ENCODE measurements at places on chromosomes 11 and 22.

- DNase-seq = no peak
Observed at GRCh38 chr11:47500121-47500520, 51.2 kb upstream of the RAPSN start.

GRCh38 chr22:38135133-38135706 is 24.7 kb upstream of the BAIAP2L2 start:
- no peak for DNase-seq

DNA sequence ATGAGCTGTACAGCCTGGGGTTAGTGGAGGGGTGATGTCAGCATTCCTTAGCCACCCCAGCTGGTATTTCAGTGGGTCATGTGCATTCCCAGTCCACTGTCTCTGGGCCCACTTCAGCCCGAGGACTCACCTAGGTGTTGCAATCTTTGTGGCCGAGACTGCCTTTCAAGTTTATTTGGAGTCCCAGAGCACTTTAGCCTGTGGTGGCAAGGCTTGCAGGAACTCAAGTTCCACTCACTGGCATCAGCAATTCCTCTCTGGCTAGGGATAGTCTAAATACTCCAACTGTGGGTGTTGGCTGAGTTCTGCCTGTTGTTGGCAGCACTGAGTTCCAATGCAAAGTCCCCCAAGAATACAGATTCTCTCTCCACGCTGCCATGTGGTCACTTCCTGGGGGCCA is 191.6 kb upstream of the PGR start:
- DNase-seq = no peak

DNA sequence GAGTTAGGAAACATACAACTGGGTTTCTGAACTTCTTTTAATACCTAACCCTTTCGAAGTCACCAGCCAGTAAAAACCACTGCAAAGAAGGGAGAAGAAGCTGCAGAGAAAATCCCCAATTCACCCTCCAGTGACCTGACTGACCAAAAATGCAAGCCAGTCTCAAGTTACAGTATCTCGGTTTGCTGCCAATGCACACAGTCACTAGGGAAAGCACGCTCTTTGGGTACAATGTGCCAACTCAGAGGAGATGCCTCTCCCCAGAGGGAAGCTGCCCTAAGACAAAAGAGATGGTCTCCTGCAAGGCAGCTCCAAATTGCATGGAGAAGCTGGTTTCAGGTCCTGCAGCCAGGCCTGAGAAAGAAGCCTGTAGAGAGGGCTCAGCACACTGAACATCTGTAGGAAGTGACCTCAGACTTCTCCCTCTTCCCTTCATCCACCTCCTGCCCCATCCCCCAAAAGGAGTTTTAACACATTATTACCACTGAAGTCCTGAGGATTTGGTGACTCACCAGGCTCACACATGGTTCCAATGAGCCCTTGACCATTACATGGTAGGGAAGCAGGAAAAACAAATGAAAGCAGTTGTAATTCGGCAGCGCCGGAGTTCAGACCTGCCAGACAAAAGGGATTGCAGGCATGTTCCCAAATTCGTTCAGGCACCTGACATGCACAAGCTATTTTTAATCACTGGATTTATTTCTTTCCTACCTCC is 90.1 kb downstream of the ETS1 start:
- DNase-seq = no peak

DNA sequence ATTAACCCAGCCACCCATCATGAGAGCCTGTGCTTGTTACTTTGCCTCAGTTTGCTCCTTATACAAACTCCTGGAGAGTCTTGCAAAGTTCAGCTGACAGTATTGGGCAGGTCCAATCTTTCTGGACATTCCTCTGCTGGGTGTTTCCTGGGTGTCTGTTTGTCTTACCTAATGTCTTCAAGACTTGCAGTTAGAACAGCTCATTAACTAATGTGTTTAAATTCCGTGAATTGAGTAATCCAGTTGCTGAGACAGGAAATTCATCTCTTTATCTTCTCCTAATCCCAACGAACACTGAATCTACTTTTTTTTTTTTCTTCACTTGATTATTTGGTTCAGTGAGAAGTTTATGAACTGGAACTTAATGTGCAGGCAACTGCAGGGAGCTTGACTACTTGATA is 20.6 kb downstream of the BCO2 start:
- DNase-seq = peak; percentile 46

- no peak for DNase-seq
Observed at GRCh38 chr11:43866520-43866919, 14.1 kb upstream of the ALKBH3 start.

GRCh38 chr11:113473983-113474361 is 1.2 kb downstream of the DRD2 start:
- no peak for DNase-seq

DNA sequence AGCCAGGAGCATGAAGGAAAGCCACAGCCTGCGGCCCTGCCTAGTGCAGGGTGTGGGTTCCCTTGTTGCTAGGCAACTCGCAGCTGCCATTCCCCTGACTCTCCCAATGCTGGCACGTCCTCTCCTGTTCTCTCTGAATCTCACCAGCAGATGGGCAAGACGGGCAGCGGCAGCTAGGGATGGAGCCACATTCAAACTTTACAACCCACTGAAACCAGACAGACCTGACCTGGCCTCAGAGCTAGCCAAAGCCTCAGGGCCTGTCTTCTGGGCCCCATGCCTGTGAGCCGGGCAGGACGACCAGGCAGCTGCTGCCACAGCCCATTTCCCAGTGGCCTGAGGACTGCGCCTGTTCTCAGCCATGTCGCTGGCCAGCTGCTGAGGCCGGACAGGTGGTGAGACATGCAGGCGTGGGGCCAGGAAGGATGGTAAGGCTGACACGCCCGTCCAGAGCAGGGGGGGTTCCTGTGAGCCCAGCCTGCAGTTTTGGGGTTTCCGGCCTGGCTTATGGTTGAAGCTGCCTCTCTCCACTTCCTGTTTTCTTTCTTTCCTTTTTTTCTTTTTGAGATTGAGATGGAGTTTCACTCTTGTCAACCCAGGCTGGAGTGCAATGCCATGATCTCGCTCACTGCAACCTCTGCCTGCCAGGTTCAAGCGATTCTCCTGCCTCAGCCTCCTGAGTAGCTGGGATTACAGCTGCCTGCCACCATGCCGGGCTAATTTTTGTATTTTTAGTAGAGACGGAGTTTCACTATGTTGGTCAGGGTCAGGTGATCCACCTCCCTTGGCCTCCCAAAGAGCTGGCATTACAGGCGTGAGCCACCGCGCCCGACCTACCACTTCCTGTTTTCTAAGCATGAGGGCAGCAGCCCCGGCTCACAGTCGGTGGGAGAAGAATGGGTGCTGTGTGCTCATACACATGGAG is 4.1 kb downstream of the SUN2 start:
- no peak for DNase-seq

DNA sequence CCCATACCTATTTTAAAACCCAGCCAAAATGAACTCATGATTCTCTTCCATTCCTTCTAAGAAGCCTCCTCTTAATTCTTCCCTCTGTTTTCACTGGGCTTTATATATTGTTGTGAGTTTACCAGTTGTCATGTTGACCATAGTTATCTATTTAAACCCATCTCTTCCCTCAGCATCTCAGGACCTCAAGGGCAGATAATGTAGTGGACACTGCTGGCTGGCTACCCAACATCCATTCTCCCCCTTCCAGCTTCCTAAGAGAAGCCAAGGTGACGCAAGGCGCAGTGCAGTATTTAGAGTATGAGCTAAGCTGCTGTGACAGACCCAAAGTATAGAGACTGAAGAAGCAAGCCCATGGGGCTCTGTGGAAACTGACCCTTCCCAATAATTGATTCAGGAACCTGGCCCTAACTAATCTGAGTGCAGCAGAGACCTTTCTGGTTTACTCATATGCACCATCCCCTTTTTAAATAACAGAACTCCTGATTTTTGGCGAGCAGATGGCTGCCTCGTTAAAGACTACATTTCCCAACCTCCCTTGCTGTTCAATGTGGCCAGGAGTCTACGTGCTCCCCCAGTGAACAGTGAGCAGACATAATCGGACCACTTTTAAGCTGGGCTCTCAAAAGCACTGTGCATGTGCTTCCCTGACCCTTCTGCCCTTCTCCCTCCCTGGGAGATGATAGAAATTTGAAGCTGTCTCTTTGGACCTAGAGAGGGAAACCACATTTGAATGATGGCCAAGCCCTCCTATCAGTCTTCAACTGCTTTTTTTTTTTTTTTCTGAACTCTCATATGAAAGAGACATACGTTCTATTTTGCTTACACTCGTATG is 28.1 kb upstream of the CREB3L1 start:
- no peak for DNase-seq

DNA sequence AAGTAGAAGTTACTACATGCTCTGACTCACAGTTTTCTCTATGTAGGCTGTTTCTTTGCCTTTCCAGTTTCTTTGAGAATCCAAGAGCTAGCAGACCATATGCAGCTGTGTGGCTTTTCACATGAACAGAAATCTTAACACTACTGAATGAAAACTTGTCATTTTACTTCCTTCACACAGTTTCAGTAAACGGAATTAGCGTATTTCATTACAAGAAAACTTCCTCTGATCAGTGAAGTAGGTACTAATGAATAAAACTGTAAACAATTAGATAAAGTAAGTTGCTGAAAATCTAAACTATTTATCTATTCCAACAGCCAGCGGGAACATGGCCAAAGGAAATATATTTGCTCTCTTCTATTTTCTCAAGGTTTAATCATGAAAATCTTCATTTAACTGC is 953.2 kb downstream of the LRRC4C start:
- no peak for DNase-seq

DNA sequence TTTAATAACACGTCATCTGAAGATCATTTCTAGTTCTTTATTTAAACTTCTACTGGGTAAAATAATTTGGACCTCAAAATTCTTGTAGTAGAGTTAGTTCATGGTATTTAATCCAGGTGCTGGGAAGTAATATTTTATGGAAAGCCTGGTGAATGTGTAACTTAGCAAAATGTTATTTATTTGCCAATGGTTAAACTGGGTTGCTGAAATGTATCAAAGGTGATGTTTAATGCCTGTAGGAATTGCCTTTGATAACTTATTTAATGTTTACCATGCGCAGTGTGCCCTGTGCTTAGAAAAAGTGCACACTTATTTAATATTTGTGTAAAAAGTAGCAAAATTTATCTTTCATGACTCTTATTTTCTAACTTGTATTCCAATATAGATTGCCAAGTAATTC is 11.2 kb downstream of the OR5M11 start:
- DNase-seq = no peak

GRCh38 chr11:95245038-95245437 is 14.0 kb upstream of the SESN3 start:
- DNase-seq = peak; percentile 72

- DNase-seq = no peak
Observed at GRCh38 chr11:12445001-12445400, 67.6 kb downstream of the PARVA start.

DNA sequence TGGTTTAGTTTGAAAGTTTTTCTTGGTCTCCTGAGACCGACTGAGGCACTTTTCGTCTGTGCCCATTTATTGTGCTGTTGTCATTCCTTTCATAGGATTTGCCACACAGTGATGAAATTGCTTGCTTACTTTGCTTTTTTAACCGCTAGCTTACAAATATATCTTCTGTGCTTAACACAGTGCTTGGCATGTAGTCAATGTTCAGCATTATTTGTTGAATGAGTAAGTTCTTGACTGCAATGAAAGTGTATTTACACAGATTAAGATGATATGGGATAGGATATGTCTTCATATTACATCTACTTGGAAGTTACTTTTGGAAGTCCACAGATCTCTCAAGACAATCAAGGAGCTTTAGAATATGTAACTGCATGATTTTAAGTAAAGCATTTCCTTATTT is 91.2 kb downstream of the GRIA4 start:
- DNase-seq = no peak

DNA sequence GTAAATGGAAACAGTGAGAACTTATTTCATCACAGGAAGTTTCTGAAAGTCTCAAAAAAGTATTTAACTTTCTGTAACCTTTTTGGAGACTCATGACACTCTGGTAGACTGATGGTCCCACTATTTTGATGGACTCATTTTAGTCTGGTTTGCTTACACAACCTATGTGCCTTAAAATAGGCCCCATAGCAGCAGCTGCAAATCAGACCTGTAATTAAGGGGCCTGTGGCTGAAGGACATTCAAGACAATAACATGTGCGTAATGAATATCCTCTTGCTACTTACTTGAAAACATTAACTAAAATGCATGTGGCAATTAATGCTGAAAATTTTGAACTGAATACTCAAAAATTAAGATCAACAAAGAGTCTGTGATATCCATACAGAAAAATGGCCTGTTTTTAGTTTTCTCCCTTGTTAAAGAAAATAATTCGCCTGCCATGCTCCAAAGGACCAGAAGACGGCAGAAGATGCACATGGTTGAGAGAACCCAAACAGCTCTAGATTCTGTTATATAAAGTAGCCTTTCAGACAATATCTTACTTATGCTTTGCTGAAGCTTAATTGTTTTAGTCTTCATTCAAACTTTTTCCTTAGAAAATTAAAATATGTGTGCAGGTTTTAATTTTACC is 568.5 kb downstream of the KCNA4 start:
- peak; percentile 19 for DNase-seq

DNA sequence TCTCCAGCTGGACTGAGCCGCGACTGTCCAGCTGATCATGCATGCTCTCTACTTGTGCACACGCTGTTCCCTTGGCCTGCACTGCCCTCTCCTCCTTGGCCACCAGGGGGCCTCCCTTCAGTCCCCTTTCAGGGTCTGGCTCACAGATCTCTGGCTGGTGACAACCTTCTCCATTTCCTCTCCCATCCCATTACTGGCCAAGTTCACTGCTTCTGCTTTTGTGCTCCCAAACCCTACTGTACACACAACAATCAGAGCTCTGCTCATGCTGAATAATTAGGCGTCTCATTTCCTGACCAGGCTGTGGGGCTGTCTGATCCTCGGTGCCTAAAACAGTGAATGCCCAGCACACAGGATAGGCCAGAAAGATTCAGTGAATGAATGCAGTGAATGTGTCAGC is 224.0 kb upstream of the NARS2 start:
- peak; percentile 83 for DNase-seq

DNA sequence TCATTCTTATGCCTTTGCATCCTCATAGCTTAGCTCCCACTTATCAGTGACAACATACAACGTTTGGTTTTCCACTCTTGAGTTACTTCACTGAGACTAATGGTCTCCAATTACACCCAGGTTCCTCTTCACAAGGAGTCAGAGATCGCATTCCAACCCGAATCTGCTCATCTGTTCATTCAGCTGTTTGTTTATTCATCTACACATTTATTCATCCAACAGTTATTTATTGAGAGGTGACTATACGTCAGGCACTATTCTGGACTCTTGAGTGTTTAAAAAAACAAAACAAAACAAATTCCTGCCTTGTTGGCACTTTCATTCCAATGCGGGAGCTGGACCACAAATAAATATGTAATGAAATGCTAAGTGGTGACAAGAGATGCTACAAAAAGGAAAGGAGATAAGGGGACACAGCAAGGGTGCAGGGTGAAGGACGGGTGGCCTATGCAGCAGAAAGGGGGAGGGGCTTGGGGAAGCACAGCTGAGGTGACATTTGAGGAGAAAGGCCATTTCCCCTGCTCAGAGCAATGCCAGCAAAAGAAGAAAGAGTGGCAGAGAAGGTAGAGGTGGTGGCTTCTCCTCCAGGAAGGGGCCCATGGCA is 393.8 kb upstream of the SYN3 start:
- no peak for DNase-seq

- no peak for DNase-seq
Observed at GRCh38 chr11:71214553-71215424, 37.6 kb downstream of the SHANK2 start.

- DNase-seq = no peak
Observed at GRCh38 chr22:49491726-49492125, 335.9 kb downstream of the BRD1 start.

GRCh38 chr11:128704517-128704916 is 10.6 kb downstream of the FLI1 start:
- no peak for DNase-seq

All from Caco-2 (cell line).